CD4-positive, alpha-beta T cell treated with Interleukin-2 at 100 ng/mL for 4 hours (primary cell): ENCODE measurements at places on chromosomes 16 and 17.

GRCh38 chr17:14428648-14429029 is 127.8 kb downstream of the HS3ST3B1 start:
- peak; percentile 35 for DNase-seq

DNA sequence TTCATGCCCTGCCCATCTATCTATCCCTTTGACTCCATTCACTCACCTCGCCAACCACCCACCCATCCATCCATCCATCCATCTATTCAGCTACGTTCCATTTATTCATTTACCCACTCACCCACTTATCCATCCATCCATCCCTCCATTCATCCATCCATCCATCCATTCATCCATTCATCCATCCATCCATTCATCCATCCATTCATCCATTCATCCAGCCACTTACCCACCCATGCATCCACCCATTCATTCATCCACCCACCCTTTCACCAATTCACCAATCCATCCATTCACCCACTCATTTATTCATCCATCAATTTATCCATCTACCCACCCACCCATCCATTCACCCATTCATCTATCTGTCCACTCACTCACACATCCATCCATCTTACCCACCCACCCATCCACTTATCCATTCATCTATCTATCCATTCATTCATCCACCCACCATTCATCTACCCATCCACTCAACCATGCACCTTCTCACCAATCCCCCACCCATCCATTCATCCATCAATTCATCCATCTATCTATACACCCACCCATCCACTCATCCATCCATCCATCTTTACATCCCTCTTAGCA is 19.5 kb upstream of the KCNJ12 start:
- DNase-seq, result no peak

DNA sequence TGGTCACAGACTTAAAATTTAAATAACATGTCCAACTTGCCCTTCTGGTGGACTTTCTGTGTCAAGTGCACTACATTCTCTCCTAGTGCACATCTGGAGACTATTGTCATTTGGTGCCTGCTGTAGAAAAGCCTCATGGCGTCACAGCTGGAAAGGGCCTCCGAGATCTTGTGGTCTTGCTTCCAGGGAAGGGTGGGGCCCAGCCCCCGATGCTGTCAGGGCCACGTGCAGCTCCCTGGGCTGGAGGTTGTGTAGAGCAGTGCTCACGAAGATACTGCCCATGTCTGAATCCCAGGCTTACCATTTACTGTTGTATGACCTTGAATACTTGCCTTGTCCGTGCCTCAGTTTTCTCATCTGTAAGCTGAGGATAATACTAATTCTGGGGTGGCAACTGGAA is 6.8 kb upstream of the MPRIP start:
- DNase-seq, result no peak

DNA sequence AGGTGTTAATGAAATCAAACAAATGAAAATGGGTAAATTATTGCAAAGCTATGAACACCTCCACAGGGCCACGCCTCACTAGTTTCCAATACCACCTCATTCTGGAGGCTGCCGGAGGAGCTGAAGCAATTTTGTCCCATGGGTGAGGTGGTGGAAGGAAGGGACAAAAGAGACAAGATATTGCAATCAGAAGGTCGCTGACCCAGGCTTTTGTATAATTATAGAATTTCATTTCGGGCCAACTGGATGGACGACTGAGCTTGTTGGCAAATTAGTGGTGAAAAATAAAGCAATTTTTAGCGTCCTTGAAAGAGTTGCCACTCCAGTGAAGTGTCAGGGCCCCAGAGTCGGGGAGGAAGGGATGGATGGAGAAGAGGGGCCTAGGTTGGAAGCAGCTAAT is 147.9 kb downstream of the CYLD start:
- DNase-seq, result no peak

DNA sequence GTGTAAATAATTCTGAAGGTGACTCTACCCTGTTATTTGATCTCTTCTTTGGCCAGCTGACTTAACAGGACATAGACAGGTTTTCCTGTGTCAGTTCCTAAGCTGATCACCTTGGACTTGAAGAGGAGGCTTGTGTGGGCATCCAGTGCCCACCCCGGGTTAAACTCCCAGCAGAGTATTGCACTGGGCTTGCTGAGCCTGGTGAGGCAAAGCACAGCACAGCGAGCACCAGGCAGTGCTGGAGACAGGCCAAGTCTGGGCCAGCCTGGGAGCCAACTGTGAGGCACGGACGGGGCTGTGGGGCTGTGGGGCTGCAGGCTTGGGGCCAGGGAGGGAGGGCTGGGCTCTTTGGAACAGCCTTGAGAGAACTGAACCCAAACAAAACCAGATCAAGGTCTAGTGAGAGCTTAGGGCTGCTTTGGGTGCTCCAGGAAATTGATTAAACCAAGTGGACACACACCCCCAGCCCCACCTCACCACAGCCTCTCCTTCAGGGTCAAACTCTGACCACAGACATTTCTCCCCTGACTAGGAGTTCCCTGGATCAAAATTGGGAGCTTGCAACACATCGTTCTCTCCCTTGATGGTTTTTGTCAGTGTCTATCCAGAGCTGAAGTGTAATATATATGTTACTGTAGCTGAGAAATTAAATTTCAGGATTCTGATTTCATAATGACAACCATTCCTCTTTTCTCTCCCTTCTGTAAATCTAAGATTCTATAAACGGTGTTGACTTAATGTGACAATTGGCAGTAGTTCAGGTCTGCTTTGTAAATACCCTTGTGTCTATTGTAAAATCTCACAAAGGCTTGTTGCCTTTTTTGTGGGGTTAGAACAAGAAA is 5.1 kb downstream of the STH start:
- DNase-seq, result no peak

DNA sequence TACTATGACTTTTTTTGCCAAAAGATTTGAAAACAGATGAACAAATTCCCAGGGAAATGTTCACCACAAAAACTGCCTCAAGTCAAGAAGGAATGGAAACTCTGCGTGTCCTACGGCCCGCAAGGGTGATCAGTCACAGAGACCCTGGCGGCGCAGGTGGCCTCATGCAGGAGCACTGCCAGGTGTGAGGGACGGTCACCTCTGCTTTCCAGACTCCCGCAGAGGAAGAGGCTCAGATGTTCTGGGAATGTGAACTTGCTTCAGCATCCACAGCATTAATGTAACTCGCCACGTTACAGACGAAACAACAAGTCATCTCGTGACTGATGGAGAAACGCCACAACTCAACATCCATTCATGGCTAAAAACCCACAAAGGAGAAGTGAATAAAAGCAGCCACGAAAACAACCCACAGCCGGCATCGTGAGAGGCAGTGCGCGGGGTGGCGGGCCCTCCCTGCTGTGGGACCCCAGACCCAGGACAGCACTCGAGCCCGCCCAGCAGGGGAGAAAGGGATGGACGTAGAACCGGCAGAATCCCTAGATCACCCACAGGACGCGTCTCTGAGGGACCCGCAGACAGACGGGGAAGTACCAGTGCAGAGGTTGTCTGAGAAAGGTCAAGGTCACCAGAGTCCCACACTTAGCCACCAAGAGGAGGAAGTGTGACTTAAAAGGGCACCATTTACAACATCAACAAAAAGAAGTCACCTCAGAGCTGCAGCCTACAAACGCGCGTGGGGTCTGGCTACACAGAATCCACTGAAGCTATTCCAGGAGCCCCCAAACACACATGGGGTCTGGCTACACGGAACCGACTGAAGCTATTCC is 76.9 kb upstream of the GNG13 start:
- DNase-seq, result no peak
